Astrocyte of the spinal cord (primary cell): ENCODE measurements at places on chromosomes 1 and 21.
A peak's percentile ranks its signal among the peaks of the same experiment; 100 is the strongest.

- DNase-seq: no peak
These were observed 59.2 kb downstream of the WDR64 start for GRCh38 chr1:241711326-241711725.

DNA sequence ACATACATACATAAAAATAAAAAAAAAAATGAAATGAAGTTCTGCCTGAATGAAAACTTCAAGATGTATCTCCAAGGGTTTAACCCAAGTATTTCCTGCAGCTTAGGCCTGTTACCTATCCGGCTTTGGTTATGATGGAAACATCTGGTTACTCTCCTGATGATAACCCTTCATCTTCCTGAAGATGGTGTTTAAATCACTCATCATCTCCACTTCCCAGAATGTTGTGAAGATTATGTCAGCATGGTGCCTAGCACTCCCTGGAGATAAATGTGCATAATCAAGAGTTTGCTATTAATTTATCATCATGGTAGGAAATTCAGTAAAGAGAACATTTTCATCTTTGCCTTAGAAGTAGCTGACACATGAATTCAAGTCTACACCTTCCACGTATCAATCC is 52.9 kb upstream of the ZNF326 start:
- no peak for DNase-seq

- no peak for DNase-seq
These were observed 21.9 kb upstream of the PIK3CD start for GRCh38 chr1:9629445-9630201.

- no peak for DNase-seq
These were observed 225.3 kb downstream of the BACH1 start for GRCh38 chr21:29524055-29524454.

DNA sequence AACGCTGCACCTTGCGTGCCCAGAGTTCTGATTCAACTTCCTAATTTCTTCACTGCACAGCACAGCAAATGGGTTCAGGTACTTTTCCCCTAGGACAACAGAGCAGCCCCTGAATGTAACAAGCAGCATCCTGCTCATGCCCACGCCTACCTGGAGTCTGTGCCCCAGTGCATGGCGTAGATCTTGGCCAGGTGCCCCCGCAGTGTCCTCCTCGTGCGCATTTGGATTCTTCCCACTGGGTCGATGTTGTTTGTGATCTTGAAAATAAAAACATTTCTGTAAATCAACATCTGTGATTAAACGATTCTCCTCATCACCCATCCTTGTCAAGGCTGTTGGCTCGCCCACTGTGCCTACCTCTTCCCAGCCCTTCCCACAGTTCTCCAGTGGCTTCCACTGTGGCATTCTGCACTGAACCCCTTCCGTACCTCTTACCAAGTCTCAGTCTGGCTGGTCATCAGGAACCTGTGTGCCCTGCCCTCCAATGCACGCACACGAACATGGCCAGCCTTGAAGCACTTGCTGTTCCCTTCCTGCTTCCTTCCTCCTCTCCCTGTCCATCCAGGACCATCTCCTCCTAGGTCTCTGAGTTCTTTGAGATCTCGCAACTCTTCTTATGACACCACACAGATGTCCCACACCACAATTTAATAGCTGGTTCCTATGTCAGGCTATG is 37.5 kb upstream of the NADK start:
- DNase-seq: no peak

- peak; percentile 66 for DNase-seq
These were observed 35.5 kb downstream of the KIRREL1 start for GRCh38 chr1:158028969-158029368.

DNA sequence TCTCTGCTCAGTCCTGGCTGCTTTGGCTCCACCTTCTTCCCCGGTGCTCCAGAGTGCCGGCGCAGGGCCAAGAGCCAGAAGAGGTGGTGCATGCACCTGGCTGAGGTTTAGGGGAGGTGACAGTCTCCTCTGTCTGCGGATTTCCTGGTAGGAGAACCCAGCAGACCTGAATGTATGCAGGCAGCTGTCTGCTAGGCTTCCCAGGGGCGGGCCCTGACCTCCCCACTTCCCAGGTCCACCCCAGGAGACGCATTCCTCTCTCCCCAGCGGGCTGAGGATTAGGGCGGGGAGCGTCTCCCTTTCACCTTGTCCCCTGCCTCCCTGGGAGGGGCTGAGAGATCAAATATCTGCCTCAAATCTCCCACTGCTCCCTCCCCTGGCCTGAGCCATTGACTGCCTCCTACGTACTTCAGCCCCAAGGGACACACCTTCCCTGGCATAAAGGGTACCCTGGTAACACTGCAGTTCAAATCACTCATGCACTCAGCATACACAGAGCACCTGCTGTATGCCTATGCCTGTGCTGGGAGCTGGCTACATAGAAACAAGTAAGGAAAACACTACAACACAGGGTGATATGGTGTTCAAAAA is 27.5 kb downstream of the DMBX1 start:
- no peak for DNase-seq

- no peak for DNase-seq
These were observed 5.6 kb downstream of the PRCC start for GRCh38 chr1:156772728-156773497.

GRCh38 chr1:40633931-40634376 is 31.5 kb downstream of the RIMS3 start:
- DNase-seq: no peak

DNA sequence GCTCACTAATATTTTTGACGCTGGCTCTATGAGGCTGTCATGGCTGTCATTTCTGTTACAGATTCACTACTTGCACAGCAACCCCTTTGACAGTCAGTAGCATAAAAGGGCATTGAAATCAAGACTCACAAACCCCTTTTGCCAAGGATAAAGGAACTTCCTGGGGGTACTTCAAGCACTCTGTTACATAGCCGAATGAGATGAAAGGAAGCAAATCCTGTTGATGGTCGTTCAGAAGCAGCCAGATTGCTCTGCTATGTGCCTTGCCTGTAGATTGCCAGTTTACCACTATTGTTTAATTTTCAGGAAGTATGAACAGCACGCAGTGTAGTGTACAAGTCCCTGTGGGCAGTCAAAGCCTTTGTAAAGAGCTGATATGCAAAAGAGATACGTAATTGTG is 296.2 kb downstream of the LRRIQ3 start:
- DNase-seq: no peak

GRCh38 chr1:26496861-26497260 is 24.6 kb downstream of the HMGN2 start:
- no peak for DNase-seq

DNA sequence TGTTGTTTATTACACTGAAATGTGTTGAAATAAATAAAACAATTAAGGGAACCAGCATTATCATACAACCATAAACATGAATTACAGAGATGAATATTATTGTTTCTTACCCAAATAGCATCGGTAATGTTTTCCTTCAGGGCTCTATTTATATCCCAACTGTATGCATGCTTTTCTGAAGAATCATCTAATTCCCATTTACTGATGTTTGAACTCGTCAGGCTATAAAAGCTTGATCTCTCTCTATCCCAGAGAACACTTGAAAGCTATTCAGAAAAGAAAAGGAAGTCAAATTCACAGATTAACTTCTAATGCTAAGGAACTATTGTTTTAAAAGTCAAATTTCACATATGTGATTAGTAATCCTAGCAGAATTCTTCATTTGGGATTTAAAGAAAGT is 12.4 kb downstream of the NUP133 start:
- DNase-seq: no peak

DNA sequence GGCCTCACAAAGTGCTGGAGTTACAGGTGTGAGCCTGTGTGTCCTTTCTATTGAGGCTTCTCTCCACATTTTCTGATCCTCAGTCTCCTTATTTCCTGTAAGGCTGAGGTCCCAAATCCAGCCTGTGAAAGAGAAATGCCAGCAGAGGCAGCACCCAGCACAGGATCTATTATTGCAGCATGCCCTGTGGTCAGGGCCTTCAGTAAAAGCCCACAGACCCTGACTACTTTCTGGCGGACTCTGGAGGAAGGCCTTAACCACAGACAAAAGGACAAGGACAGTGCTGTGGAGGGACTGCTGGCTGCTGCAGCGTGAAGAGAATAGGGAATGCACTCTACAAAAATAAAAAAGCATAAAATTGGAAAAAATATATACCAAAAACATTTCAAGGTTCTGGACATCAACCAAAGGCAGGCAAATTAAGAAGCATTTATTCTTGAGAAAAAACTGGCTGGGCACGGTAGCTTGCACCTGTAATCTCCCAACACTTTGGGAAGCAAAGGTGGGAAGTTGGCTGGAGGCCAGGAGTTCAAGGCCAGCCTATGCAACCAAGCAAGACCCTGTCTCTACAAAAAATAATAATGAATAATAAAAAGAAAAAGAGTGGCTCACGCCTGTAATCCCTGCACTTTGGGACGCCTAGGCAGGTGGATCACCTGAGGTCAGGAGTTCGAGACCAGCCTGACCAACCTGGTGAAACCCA is 9.4 kb upstream of the PGD start:
- DNase-seq: no peak

DNA sequence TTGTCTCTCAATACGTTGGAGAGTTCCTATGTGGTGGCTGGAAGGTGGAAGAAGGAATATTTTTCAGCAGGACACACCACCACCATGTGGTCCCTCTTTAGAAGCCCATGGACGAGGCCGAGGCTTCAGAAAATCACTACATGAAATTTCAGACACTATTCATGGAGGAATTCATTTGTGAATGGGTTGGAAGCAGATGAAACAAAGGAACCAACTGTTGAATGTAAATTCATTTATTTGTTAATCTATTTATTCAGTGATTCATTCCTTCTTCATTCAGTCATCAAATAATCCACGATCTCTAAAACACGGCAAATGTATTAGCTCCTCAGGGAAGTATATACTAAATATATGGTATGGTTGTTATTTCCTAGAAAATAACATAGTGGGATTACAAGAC is 12.2 kb downstream of the SLC35F3 start:
- peak; percentile 80 for DNase-seq

GRCh38 chr1:79441238-79441637 is 434.7 kb upstream of the ADGRL4 start:
- no peak for DNase-seq

GRCh38 chr1:212539737-212540430 is 68.7 kb upstream of the ATF3 start:
- no peak for DNase-seq

- DNase-seq: peak; percentile 45
These were observed 7.0 kb upstream of the HEYL start for GRCh38 chr1:39646232-39647081.

DNA sequence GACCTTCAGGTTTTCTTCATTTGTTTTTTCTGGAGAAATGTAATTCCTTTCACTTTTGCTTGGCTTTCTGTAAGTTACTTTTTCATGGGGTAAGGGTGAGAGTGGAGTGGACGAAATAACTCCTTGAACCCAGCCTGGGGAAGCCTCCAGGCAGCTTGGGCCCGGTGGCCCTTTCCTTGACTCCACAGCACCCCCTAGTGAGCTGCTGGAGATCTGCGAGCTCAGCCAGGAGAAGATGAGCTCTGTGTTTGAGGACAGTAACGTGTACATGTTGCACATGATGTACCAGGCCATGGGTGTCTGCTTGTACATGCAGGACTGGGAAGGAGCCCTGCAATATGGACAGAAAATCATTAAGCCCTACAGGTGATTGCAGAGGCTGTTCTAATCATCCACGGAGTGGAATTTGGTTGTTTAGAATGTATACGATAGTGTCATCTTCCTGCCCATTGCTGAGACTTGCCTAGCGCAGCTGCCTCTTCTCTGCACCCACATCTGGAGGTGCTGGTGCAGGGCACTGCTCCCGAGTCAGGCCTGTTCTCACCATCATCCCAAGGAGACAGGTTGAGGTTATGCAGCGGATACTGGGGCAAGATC is 51.0 kb downstream of the SMYD2 start:
- peak; percentile 36 for DNase-seq

DNA sequence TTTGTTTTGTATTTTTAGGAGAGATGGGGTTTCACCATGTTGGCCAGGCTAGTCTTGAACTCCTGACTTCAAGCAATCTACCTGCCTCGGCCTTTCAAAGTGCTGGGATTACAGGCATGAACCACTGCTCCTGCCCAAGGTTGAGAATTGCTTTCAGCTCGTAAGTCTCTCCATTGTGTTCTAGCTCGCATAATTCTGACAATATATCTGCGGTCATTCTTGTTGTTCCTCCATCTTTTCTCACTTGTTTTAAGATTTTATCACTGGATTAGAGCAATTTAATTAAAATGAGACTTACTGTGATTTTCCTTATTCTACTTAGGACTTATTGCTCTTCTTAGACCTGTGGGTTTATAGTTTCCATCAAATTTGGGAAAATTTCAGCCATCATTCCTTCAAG is 102.9 kb downstream of the AHCTF1 start:
- DNase-seq: no peak

DNA sequence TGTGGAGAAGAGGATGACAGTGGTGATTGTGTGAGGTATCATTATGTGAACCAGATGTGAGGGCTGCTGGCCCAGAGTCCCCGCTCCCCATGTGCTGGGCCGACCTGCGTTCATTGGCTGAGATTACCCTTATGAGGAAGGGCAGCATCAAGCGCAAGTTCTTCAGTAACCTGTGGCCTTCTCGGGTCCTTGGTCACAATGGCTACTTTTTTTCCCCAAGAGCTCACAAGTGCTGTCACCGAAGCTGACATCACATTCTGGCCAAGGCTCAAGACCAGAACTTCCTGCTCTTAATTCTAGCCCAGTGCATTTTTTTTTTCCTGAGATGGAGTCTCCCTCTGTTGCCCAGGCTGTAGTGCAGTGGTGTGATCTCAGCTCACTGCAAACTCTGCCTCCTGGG is 262.9 kb downstream of the RHOU start:
- no peak for DNase-seq

- no peak for DNase-seq
These were observed 380 bp downstream of the COL18A1 start for GRCh38 chr21:45405271-45405818.

DNA sequence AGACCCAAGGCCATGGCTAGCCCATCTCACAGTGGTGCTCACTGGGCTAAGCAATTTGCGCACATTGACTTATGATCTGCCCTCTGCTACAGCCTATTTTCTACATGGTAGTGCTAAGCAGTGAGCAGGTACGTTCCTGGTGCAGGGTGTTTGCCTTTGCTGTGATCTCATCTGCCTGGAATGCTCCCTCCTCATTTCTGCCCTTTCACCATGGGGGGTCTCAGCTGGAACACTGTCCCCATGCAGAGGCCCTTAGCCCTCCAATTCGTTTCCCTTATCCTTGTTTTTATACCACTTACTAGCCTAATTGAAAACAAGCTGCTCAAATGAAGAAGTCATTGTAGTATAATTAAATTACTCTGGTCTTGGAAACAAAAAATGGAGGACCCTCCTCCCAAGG is 2.0 kb upstream of the B3GALT5 start:
- peak; percentile 14 for DNase-seq

- DNase-seq: no peak
These were observed 16.8 kb downstream of the GNG12 start for GRCh38 chr1:67816506-67816905.

GRCh38 chr1:58779801-58780382 is 4.0 kb downstream of the JUN start:
- peak; percentile 89 for DNase-seq

GRCh38 chr1:62230718-62231117 is 36.1 kb downstream of the L1TD1 start:
- peak; percentile 75 for DNase-seq

- DNase-seq: peak; percentile 75
These were observed 623.4 kb upstream of the ADAMTS5 start for GRCh38 chr21:27590271-27590670.

- DNase-seq: no peak
These were observed 54.2 kb downstream of the SLC2A1 start for GRCh38 chr1:42904434-42904833.

GRCh38 chr1:185594786-185595410 is 139.3 kb upstream of the HMCN1 start:
- DNase-seq: no peak
